ENCODE measurements at places on chromosomes 7 and 10. TPM values are rescaled to one million over a fixed set of nuclear protein-coding genes. Genes with fewer than 3 reads are reported as not detected.

GRCh38 chr7:137933270-137934017 lies 68.4 kb downstream of the CREB3L2 start:
- DNase-seq, result no peak

The CXCL12 gene
- polyA plus RNA-seq, result 444 TPM

The AKR1D1 gene
- polyA plus RNA-seq, result 0.32 TPM

The NEUROG3 gene
- polyA plus RNA-seq, result not detected

The CLDN4 gene
- polyA plus RNA-seq, result 57.5 TPM

DNA sequence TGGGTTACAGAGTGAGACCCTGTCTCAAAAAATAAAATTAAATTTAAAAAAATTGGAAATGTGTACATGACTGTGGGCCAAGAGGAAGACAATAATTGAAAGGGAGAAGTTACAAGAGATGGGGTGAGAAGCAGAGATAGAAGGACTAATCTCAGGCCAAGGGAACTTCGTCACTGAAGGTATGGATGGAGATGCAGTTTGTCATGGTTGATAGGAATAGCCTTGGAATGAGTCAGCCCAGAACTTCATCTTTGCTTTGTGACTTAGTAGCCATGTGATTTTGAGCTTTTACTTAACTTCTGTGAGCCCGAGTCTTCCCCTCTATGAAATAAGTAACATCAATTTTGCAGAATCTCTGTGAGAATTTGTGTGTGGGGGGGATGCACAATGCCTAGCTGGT lies 6.5 kb upstream of the PODXL start:
- DNase-seq, result no peak

GRCh38 chr10:42969147-42969546 lies 107.7 kb upstream of the RET start:
- DNase-seq, result no peak

- DNase-seq, result no peak
These were observed 56.1 kb downstream of the ATAD1 start for GRCh38 chr10:87761892-87762291.

The MALRD1 gene
- 2.4 TPM for polyA plus RNA-seq

DNA sequence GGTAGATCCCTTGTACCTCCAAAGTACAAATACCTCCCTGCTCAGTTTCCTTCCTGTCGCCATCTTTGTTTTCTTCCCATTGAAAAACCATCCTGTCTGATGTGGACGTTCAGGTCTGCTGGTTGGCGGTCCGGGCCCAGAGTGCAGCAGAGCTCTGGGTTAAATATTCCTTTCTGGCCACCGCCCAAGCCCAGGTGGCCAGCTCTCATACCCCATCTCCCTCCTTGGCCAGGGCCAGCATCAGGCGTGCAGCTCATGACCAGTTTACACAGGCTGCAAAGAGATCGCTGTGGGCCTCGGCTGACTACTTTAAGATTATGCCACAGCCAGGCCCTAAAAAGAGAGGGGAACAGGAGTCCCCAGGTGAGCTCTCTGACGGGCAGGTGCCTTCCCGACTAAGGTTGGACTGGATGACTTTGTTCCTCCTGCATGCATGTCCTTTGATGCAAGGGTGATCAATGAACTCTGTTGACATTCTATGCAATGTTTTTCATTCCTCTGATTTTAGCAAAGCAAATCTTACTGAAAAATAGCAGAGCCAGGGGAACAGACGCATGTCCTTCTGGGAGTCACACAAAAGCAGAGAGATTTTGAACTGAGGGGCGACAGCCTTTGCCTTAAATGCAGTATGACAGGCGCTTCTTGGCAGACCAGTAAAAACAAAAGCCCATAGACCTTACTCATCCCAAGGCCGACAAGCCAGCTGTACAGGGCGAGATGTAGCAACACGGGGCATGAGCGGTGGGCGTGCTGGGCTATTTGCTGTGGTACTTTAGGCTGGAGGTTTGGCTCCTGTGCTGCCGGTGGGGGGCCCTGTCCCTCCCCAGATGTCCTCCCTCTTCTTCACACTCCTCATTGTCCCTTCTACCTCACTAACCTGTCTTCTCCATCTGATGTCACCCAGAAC lies 33.3 kb upstream of the SH2B2 start:
- no peak for DNase-seq
